GM10248 (cell line): ENCODE measurements at places on chromosomes 4 and X.

DNA sequence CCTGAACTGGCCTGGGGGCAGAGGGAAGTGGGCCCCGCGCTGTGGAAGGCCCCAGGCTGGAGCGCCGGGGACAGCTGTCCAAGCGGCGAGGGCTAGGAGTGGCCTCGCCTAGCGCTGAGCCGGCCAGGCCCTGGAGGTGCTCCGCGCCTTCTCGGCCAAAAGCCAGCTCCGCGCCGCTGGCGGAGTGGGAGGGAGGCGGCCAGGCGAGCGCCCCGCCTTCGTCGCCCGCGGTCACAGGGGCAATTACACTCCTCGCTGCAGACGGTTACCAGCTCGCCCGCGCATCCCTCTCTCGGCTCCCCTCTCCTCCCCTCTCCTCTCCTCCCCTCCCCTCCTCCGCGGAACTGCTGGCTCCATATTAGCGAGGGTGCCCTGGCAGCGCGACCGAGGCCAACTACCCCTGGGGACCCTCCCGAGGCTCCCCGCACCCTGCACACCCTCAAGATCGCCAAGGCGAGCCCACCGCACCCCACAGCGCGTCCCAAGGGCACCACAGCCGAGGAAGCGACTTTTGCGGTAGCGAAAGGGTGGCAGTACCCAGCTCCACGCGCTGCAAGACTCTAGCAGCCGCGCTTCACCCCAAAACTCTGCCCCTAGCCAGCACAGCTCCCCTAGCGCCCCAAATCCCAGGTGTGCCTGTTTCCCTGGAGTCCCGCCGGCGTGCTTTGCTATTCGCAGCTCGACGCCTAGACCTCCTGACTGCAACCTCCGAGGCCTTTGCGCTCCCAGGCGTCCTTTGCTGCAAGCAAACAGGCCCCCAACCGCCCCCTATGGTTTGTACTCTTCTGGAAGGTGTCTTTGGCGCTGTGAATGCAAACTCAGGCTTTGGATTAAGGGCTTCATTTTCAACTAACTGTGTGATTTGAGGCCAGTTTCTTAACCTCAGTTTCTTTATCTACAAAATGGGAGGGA lies 91.4 kb downstream of the BCOR start:
- no peak for DNase-seq

DNA sequence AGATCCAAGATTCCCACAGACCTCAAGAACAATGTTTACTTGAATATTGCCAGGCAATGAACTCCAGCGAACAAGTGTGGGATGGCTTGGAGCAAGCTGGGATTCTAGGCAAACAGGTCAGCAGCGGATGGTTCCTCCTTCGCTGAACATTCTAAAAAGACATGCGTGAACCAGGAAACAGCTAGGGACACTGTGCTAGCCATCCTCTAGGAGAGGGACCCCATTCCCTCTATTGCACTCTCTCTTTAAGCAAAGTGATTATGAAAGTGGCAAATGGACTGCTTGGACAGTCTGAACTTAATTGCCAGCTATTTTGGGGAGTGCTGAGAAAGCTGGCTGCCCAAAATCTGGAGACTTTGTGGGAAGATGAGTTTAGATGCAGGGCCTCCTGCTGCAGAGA lies 29.9 kb upstream of the TEC start:
- DNase-seq, result no peak

DNA sequence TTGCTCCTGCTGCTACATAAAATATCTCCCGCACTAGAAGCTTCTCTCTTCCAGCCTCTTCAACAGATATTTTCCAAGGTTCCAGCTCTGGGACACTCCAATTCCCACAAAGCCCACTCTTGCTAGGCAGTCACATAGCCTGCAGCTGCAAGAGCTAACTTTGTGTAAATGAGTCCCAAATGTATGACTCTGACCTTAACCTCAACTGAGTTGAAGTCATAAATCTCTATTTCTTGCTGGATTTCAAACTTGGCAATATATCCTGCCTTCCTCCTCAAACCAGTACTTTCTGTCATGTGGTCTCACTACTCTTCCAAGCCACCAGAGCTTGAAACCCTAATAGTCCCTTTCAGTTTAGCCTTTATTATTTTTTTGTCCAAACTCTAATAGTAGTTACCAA lies 315.4 kb upstream of the GRIA3 start:
- no peak for DNase-seq

DNA sequence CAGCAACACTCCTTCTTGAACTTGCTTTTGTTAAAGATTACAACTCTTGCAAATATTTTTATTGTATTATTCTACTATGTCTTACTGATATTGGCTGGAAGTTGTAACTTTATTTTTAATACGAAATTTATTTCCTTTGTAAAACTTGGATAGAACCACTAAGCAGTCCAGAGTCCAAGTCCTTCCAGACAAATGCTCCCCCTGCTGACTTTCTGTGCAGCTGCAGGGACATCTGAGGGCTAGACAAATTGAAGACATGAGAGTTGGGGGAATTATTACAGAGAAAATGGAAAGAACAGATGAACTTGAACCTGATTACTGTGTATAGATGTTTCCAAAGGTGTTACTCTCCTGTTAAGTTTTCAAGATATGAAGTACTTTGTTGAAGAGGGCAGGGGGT lies 238.8 kb downstream of the GRIA3 start:
- DNase-seq, result no peak

DNA sequence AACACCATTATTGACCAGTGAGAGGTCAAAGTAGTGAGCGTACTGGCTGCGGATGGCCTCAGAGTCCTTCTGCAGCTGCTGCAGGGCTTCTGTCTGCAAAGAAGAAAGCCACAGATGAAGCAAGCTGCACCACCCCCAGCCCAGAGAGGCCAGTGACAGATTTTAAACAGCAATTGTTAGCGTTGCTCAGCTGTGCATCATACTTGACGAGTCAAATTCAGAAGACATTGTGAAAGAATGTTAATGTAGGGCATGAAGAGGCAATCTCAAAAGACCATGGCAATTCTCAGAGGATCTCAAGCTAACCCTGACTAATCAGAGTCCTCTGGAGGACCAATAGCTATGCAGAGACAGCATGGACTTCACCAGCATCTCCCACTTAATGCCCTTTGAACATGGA lies 16.6 kb downstream of the DKC1 start:
- no peak for DNase-seq

DNA sequence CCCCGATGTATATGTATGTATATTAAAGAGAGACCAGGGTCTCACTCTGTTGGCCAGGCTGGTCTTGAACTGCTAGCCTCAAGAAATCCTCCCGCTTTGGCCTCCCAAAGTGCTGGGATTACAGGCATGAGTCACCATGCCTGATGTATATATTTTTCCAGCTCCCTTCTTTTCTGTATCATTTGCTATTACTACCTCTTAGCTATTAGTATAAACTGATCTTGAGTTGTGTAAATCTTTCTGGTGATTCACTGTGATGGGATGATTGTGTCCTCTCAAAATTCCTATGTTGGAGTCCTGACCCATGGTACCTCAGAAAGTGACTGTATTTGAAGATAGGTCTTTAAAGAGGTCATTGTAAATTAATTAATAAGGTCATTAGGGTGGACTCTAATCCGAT lies 53.1 kb downstream of the HPRT1 start:
- DNase-seq, result no peak
